ENCODE measurements at places on chromosomes 13 and 19.
A peak's percentile ranks its signal among the peaks of the same experiment; 100 is the strongest.

- DNase-seq = peak; percentile 19
These were observed 1.3 kb downstream of the SOX21 start for GRCh38 chr13:94710881-94711560.

- no peak for DNase-seq
These were observed 93.0 kb upstream of the TEX29 start for GRCh38 chr13:111227405-111227804.

GRCh38 chr13:48214519-48215121, 18.4 kb upstream of the ITM2B start:
- no peak for DNase-seq

- DNase-seq = no peak
These were observed 19.7 kb downstream of the ELF1 start for GRCh38 chr13:40999416-40999815.

GRCh38 chr19:58394821-58395219, 636 bp upstream of the RNF225 start:
- no peak for DNase-seq

GRCh38 chr19:46903458-46903857, 42.7 kb downstream of the ARHGAP35 start:
- DNase-seq = no peak

- no peak for DNase-seq
These were observed 156.8 kb upstream of the SOX1 start for GRCh38 chr13:111909971-111910671.

- DNase-seq = peak; percentile 17
These were observed 4.8 kb downstream of the STK24 start for GRCh38 chr13:98571955-98572662.

DNA sequence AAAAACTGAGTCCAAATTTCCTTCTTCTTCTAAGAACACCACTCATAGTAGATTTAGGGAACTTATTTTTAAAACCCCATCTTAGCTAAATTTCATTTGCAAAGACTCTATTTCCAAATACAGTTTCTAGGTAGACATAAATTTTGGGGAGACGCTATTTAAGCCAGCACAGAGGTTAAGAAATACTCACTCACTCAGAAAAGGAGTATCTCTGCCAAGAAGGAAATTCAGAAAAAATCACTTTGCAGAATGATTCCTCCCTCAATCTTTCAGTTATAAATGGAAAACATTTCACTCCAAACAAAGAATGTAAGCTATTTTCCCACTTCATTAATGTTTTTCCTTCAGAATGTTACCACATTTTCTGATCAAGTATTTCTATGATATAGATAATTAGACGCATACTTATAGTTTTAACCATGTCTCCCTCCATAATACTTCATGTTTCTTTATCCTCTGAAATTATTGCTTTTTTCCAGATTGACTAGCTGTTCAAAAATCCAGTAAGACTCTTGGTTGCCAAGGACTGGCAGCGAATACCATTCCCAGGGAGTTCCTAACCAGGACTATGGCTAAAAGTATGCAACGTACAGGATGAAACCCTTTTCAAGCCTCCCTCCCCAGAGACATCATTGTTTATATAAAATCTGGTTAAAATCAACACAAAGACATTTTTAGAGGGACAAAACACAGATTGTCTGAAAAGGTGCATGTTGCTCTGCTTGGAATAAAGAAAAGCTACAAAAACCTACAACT, 52.5 kb upstream of the RXFP2 start:
- DNase-seq = no peak

GRCh38 chr19:51066393-51067186, 1.7 kb upstream of the KLK13 start:
- no peak for DNase-seq

DNA sequence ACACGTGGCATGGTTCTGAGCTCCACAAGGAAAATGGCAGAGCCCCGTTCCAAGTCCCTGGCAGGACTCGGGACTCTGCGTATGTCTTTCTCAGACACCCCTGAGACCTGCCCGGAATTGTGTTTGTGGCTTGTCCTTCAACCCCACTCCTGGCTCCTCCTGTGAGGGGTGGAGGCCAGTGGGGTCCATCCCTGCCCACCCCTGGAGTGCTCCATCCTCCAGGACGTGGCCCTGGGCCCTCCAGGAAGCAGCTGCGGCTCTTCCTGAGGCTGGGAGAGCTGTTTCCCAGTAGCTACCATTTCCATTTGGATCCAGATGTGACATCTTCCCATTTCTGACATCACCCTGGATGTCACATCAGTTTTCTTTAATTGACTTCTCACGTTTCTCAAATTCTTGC, 118.7 kb upstream of the C1QTNF9B start:
- no peak for DNase-seq

- DNase-seq = no peak
These were observed 880.6 kb upstream of the GPC6 start for GRCh38 chr13:92346046-92346445.

DNA sequence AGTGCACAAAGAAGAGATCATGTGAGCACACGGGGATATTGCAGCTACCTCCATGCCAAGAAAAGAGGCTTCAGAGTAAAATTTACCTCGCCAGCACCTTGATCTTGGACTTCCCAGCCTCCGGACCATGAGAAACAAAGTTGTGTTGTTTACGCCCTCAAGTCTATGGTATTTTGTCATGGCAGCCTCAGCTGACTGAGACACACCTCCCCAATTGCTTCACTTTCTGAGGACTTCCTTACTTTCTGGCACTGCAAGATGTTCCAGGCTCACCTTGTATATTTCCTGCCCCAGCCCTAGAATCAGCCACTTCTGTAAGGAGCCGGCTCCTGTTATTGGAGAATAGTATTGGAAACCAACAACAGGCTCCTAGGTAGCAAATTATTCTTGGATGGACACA, 6.6 kb upstream of the CEBPG start:
- DNase-seq = no peak

GRCh38 chr13:29594710-29595379, 643 bp downstream of the SLC7A1 start:
- DNase-seq = no peak

GRCh38 chr13:23701636-23702035, 131.4 kb downstream of the TNFRSF19 start:
- no peak for DNase-seq

DNA sequence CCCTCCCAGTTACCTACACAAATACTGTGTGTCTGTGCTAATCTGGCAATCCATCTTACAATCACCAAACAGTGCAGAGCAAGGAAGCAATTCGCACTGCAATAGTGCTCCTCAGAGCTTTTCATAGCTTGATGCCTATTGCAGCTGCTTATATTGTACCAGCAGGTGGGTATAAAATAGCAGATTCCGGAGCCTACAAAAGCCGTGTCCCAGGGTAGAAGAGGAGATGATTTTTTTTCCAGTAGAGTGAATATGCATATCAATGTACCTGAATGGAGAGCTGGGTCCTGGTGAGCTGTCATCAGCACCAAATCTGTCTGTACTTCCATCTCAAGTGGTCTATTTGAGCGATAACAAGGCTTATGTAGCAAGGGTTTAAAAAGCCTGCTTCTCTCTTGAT, 668.4 kb downstream of the DIAPH3 start:
- DNase-seq = no peak

DNA sequence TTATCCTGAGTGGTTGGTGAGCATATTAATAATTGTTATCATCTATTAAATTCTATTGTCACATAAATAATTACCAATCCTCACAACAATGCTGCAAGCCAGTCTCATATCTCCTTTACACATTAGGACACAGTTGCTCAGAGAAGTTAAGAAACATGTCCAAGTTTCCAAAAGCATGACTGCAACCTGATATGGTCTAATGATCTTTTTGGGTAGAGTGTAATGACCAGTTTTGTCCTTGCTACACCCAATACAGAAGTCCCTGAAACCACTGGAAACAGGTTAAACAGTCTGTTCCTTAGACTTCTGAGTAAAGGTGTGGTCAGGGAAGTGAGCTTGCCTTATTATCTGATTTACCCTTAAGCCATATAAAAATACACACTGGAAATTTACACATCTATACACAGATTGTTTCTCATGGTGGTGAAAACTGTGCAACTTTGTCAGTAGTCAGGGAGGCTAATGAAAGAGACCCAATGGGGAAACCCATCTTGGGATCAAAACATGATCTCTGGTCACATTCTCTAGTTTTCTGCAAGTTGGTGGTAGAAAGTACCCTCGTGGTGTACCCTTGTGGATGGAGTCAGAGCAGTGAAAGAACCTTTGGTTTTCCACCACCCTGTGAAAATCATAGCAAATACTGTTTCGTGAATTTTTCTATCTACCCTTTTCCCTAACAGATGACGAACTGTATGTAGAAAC, 146.0 kb upstream of the KLF12 start:
- DNase-seq = no peak

DNA sequence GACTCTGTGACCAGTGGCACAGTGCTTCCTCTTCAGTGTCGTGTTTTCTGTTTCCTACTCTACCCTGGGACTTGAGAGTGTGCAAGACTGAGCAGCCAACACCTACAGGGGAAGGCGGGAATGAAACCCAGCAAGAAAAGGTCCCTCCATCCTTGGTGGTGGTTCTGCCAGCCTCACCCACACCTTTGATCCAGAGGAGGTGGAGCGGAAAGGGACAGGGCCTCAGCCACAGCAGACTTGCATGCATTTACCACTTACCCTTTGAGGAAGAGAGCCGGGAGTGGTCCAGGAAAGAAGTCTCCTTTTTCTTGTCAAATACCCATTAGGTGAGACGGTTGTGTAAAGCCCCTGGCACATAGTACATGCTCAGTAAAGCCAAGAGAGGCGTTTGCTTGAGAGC, 164.8 kb upstream of the ZNF536 start:
- DNase-seq = no peak

DNA sequence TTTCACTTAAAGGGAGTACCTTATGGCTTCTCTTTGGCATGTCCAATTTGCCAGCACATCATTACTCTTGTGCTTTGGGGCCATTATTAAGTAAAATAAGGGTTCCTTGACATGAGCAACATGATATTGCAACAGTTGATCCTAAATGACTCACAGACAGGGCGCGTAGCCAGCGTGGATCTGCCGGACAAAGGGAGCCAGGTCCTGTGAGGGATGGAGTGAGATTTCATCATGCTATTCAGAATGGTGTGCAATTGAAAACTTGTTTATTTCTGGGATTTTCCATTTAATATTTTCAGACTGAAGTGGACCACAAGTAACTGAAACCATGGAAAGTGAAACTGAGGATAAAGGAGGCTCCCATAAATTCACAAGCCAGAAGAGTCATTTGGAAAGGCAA, 48.6 kb upstream of the WASF3 start:
- DNase-seq = no peak

DNA sequence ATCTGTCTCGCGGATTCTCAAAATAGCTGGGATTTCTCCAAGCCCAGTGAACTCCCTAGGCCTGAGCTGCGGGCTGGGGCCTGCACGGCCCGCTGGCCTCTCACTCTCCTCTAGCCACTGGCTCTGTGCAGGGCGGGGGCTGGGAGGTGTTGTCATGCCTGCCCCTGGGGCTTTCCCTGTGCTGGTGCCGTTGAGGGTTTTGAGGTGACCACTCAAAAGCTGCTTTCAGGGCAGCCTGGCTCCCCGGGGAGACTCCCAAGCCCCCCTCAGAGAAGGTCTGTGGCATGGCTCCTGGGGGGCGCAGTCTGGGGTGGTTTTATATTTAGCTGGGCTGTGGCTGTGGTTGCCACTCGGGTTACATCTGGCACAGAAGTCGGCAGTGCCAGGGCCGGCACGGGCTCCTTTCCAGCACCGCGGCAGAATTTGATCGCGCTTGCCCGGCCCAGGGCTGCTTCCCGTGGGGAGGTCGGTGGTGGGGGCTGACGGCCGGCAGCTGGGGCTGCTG, 10.0 kb downstream of the NDUFB7 start:
- DNase-seq = no peak

- DNase-seq = no peak
These were observed 136.0 kb downstream of the DCLK1 start for GRCh38 chr13:35995136-35995535.

- DNase-seq = no peak
These were observed 5.9 kb upstream of the ARL11 start for GRCh38 chr13:49622174-49622946.

- DNase-seq = no peak
These were observed 274.1 kb upstream of the EDNRB start for GRCh38 chr13:78192716-78193115.

DNA sequence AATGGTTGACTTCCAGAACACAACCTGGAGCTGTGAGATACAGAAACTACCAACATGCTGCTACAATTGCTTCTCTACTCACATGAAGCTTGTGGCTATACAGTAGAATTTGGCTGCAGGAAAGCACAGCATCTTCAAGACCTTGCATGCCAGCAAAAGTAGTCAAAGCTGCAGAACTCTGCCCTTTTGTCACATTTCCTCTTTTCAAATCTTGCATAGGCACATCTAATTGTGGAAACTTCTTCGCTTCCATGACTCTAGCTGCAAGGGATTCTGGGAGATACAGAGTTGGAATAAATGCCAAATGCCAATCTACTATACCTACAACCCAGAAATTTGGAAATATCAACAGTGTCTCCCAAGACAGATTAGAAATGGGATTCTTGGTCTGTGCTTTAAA, 462.2 kb downstream of the FOXO1 start:
- DNase-seq = no peak

DNA sequence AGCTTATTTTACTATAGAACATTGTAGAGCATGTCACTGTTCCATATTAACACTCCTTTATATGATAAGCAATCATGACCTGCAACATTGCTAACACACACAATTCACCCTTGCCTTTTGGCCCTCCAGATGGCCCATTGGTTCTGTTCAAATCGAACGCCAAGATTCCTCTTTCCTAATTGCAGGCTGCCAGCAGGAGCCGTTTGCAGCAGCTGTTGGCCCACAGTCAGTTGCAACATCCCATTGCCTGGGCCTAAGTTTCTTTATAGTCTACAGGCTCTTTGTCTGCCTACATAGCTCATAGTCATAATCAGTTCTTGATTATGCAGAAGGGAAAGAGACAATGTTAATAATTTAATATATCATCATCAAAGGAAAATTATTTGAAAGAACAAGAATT, 37.6 kb downstream of the KCTD12 start:
- no peak for DNase-seq

DNA sequence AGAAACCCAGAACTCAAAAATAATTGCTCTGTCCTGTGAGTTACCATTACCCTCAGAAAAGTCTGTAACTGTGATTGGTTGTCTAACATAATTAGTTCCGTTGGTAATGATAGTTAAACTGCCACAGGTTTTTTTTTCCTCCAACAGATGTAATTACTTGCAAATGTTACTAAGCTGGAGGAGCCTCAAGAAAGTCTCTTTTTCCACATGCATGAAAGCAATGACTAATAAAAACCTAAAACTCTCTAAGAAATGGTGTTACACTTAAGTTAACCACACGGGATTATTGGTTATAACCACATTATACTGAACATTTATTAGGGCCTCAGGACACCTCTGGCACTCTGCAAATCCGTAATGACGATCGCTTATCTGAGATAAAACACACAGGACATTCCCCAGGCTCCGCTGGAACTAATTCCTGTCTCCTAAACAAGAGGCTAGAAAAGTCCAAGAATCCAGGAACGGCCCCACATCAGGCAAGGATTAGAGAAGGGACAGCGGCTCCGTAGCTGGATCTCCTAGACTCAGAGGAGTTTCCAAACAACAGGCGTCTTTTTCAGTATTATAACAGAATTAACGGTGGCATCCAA, 753 bp downstream of the ZNF235 start:
- no peak for DNase-seq

- no peak for DNase-seq
These were observed 78.7 kb downstream of the ZNF536 start for GRCh38 chr19:30450835-30451321.

GRCh38 chr13:33637978-33638743, 179.8 kb upstream of the RFC3 start:
- no peak for DNase-seq

Data from NCI-H774 (cell line).